Muscle of back (tissue), 13 donors: ENCODE measurements at places on chromosomes 12 and 14.

DNA sequence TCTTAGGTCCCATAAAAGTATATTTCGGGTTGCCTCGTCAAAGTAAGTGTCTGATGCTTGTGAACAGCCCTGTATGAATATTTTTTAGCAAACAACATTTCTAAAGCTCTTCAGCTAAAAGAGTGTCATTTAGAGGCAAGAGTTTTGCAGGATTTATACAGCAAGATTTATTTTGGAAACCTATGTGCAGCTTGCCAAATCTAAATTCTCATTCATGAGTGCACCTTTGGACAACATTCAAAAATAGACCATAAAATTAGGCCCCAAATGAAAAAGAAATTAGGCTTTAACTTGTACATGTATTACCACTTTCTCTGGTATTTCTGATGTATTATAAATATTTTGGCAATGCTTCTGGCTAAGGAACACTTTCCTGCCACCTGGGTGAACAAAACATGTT is 224.4 kb upstream of the PDZRN4 start:
- no peak for DNase-seq

GRCh38 chr14:67977434-67978034 is 158.0 kb downstream of the RAD51B start:
- no peak for DNase-seq

DNA sequence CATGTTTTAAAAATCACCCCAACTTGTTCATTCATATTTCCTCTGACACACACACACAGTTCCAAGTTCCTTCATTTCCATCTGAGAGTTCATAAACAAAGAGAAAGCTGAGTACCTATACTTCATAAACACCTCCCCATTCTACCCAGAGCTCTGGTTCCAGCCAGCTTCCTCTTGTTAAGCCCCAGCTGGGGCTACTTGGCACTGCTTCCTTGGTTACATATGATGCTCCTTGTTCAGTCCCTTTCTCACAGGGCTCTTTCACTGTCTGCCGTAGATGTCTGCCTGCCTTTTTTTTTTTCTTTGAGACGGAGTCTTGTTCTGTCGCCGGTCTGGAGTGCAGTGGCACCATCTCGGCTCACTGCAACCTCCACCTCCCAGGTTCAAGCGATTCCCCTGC is 77.5 kb downstream of the COX16 start:
- DNase-seq: peak; percentile 3

GRCh38 chr12:107492393-107493134 is 193.0 kb upstream of the PWP1 start:
- no peak for DNase-seq

DNA sequence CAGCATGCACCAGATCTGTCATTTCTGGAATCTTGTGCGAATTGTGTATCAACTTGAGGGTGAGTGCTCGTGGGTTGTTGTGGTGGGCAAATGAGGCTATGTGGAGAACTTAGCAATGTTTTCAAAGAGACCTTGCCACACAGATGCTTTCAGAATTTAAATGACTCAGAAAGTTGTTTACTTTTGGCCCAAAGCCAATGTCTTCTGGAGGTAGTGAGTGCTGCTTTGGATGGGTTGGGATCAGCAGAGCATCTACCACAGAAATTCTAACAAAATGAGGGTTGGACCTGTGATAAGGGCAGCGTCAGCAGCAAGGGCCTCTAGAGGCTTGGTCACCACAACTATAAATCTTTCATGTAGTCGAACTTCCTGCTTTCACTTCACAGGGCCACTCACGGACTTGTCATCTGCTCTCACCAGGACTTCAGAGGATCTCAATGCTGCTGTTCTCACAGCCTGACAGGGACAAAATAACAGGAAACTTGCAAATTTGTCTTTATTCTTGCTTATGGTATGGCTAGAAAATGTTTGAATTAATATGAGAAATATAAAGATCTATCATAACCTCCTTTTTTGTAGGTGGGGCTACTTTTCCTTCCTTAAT is 111.4 kb downstream of the DACT1 start:
- no peak for DNase-seq

DNA sequence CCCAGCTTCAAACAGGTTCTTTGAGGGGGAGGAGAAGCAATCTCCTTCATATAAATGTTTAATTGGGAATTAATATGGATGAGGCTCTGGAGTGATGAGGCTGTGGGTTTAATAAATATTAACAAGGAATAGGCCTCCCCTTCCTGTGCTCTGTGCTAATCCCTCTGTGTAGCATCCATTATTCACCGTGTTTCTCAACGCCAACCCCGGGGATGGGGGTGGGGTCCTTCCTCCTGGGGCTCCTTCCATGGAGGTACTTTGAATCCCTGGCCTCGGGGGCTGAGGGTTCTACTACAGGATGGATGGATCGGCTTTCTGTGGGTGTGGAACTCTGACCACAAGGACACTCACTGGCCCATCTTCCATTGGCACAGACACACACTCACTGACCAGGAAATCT is 34.9 kb upstream of the TMEM179 start:
- no peak for DNase-seq
